ENCODE measurements at places on chromosomes 13 and 19.

DNA sequence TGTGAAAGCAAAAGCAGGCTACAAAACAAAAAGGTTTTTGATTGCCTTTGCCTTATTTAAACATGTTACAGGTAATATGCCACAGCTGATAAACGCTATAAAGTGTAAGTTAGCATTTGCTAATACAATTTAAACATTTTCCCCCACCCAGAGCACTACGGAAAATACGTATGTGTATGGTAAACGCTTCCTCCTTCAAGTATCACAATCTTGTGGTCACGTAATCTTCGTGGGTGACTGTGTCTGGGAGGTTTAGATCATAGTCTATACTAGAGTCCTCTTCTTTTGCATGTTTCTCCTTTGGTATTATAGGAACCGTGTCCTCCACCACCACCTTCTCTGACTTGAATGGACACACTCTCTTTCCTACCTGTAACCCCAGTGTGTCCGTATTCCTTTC lies 38.1 kb upstream of the POSTN start:
- DNase-seq = no peak

DNA sequence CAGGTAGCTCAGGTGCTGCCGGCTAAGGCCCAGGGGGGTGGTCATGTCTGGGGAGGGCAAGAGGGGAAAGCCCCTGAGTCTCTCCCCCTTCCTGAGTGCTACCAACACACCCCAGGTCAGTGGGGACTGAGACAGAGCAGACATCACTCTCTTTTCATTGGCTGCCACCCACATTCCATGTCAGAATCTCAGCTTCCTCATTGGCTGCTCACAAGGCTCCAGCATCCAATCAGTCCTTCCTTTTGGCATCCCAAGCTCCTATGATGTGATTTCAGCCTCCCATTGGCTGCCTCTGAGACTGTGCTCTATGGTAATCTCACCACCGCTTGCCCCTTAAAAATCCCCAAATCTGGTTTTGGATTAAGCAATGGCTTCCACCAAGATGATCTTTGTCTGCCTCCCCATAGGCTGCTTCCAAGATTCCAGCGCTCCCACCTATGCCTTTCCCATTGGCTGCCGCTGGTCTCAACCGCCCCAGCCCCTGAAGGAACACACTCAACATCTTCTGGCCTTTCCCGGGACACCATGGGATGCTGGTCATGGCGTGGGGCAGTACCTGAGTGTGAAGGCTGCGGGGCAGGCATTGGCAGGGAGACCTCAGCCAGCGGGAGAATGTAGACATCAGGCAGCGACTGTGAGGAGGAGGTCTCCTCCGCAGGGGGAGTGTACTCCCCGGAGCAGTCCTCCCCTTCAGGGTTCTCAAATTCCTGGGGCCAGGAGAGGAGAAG lies 2.0 kb downstream of the LMTK3 start:
- no peak for DNase-seq

DNA sequence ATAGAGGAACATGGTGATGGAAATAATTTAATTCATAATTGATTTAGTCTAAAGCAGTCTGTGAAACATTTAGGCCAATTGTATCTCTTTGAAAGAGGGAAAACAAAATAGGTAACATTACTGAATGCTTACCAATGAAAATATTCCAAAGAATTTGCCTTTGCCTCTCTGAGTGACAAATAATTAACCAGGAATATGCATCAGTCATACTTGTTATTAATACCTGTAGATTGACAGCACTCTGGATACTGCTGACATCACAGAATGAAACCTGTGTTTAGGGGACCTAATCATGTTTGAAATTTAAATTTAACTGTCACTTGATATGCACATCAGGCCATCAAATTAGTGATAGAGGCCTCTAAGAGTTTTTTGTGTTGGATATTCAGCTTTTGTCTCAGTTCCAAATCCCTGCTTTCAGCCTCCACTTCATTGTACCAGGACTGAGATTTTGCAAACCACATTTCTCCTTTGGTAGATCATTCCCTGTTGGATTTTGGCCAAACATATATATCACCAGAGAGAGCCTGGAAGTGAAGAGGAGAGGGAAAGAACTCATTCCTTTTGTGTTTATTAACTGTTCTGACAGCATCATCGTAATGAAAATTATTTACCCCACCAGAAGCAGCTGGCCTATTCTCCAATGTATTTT lies 64.8 kb upstream of the KLHL1 start:
- no peak for DNase-seq

DNA sequence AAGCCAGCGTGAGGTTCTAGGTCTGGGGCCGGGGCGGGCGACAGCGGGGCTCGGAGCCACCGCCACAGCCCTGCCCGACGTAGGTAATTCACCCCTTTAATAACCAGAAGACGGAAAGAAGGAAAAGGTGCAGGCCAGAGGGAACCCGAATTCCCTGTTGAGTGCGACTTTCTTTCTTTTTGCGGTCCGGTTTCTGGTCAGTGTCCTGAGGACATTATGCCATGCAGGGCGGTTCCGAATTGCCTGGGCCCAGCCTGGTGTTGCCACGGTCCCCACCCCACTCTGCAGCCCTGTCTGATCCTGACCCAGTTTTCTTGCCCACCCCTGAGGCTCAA lies 18.4 kb upstream of the TFDP1 start:
- no peak for DNase-seq

DNA sequence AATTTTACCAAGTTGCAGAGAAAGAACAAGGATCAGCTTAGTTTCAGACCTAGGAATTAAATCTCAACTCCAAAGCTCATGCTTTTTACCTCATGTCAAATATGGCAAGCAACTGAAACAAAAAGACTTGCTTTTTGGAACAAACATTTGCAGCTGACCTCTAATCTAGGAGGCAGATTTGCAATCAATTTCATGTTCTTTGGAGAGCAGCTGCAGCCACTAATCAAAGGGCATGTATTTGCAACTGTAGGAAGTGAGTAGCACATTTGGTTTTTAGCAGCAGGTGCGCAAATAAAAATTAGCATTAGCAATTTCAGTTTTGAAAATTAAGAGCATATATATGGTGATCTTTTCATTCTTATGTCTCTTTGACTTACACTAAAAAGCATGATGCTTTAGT lies 459.3 kb upstream of the SLC10A2 start:
- DNase-seq = peak; percentile 73

DNA sequence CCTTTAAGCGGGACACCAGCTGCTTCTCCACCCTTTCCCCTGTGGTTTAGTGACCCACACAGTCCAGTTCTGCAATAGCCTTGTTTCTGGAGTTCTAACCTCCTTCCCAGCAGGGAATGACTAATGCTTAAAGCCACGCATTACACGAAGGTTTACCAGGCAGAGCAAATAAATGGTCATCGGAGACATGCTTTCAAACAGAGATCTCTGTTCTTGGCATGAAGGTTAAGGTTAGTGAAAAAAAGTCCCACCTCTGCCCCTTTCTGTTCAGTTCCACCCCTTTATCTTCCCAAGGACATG lies 25.3 kb upstream of the MEDAG start:
- no peak for DNase-seq

GRCh38 chr19:52270266-52270885 lies 989 bp downstream of the ZNF766 start:
- DNase-seq = no peak

GRCh38 chr19:14798760-14799159 lies 20.4 kb upstream of the ADGRE2 start:
- no peak for DNase-seq

DNA sequence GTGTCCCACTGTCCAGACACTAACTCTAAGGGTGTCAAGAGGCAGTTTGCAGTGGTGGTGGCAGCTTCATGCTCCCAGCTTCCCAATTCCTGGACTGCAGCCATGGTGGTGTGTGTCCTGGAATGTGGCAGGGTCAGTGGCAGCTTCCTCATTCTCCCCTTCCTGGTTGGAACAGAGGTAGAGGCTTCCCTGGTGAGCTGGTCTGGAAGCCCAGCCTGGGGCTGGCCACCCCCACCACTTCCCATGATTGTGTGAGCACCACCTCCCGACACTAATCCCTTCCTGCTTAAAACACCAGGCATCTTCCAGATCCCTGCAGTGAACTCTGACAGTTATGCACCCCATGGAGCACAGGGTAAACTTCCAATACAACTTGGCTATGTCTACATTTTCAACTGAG lies 134.9 kb downstream of the RAP2A start:
- DNase-seq = no peak

DNA sequence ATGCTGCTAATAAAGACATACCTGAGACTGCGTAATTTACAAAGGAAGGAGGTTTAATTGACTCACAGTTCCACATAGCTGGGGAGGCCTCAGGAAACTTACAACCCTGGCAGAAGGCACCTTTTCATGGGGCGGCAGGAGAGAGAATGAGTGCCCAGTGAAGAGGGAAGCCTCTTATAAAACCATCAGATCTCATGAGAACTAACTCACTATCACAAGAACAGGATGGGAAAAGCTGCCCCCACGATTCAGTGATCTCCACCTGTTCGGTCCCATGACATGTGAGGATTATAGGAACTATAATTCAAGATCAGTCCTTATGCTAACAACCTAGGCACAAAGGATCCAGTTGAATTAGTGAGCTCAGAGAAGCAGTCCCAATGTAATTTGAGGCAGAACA lies 59.4 kb downstream of the GPC6 start:
- DNase-seq = no peak

- no peak for DNase-seq
Measured at GRCh38 chr13:73778242-73778864, 355.9 kb downstream of the KLF12 start.

DNA sequence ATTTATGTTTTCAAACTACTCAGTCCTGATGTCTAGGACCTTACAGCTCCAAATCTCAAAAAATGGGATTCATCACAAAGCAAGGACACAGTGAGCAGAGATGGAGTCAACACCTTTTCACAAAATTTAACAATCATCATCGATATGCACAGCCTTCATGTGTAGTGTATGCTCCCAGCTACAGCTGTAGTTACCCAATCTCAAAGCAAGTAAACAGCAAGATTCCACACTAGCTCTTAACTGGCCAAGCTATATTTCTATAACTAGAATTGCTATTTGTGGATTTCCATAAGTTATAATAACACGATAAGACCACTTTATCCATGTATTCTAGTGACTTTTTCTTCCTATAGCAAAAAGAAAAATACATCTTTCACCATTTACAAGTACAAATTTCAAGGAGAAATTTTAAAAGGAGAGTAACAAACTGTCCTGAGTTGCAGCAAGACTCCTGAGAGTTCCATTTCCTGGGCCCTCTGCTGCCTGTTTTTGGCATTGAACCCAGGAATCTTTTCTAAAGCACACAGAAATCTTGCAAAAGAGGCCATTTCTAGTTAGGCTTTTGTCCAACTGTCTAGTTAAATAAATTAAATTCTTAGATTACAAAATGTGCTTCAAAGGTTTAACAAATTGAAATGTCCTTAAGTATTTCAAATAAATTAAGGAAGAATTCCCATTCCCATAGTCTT lies 460.6 kb downstream of the FGF14 start:
- no peak for DNase-seq

DNA sequence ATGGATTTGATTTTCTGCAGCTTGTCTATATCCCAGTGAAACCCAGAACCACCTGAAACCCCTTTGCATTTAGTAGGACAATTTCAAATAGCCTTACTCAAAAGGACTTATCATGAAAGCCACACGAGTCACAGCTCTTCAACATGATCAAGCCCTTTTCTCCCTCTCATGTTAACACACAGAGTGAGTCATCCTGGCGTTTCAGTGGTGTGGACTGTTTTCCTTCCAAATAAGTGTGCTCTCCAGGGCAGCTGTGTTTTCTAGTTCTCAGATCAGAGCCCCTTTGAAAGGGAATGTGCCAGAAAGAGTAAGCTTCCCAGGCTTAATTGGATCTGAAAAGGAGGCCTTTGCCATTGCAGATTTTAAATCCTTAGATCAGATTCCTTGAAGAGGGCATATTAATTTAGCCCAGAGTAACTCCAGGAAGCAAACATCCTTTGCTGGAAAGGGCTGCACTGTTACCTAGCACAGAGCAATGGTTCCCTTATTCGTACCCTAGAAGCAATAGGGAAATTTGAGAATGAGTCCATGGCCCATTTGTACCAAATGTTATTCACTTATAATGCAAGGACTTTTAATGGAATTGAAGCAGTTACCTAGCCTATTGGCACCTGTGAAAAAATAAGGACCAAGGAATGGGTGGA lies 51.3 kb downstream of the ERICH6B start:
- DNase-seq = no peak

DNA sequence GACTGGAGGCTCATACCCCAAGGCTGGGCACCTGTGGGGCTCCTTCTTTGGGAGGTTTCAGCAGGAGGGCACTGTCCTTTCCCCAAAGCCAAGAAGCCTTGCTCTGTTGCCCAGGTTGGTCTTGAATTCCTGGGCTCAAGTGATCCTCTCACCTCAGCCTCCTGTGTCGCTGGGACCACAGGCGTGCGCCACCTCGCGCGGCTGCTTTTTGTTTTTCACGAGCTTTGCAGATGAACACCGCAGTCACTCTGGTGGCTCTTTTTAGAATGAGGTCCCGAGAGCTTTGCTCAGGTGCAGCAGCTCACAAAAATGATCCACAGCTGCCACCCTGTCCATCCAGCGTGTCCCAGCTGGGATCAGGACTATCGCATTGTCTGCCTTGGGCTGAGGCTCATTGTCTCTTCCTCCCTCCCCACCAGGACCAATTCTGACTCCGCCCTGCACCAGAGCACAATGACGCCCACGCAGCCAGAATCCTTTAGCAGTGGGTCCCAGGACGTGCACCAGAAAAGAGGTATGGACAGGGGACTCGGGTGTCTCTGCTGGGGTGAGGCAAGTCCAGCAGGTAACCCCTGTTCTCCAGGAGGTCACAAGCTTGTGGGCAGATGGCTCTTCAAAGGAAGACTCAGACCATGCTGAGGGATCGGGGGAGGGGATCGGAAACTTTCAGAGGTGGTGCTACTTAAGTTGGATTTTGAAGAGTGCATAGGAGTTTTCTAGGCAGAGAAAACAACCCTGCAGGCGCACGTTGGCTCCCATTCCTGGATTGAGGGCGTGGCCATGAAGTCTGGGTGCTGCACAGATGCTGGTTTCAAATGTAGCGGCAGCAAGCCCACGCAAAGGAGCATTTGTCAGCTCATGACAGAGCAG lies 41.5 kb downstream of the COMP start:
- no peak for DNase-seq

DNA sequence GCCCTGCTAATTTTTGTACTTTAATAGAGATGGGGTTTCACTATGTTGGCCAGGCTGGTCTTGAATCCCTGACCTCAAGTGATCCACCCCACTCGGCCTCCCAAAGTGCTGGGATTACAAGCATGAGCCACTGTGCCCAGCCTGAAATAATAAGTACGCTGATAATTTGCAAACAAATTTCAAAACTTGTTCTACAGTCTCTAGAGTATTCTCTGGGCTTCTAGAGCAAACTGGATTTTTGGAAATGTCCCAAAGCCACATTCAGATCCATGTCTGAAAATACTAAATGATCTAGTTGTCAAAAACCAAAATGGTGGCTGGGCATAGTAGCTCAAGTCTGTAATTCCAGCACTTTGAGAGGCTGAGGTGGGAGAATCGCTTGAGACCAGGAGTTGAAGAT lies 39.9 kb upstream of the PSPC1 start:
- no peak for DNase-seq

- DNase-seq = no peak
Measured at GRCh38 chr13:94765814-94766213, 53.5 kb upstream of the SOX21 start.

GRCh38 chr13:77325371-77325980 lies 1.4 kb downstream of the MYCBP2 start:
- no peak for DNase-seq

Measured in NCI-H774 (cell line).